ENCODE measurements at places on chromosomes 4 and X.

DNA sequence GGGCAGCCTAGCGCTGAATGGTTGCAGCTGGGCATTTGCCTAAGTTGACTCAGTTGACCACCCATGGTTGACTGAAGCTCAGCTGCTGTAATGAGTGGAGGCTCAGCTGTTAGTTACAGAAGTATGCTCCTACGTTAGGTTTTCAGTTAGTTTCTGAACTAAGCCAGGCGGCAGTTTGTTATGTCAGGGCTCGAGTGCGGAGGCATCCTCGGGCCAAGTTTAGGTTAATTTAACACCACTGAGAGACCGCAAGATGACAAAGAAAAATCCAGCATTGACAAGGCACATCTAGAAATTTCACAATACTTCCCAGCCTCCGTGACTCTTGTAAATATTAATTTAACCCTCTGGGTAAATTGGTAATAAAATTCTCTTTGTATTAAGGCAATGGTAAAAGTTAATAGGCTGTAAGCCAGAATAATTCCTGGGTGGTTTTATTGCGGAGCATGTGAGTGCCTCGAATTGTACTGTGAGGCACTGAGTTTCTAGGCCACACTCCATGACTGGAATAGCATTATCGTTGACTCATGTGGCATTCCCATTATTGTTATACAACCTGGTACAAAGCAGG is 33.1 kb upstream of the CDKN2AIP start:
- DNase-seq = no peak

GRCh38 chr4:32043248-32043633 is 1323.1 kb downstream of the PCDH7 start:
- DNase-seq = no peak

DNA sequence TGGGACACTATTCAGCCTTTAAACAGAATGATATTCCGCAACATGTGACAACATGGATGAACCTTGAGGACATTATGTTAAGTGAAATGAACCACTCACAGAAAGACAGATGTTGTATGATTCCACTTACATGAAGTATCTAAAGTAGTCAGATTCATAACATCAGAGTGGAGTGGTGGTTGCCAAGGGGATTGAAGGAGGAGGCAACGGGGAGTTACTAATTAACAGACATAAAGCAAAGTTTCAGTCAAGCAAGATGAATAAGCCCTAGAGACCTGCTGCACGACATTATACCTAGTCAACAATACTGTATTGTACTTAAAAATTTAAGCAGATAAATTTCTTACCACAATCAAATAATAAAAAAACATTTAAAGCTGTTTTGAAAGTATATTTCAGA is 105.0 kb upstream of the NR0B1 start:
- no peak for DNase-seq

DNA sequence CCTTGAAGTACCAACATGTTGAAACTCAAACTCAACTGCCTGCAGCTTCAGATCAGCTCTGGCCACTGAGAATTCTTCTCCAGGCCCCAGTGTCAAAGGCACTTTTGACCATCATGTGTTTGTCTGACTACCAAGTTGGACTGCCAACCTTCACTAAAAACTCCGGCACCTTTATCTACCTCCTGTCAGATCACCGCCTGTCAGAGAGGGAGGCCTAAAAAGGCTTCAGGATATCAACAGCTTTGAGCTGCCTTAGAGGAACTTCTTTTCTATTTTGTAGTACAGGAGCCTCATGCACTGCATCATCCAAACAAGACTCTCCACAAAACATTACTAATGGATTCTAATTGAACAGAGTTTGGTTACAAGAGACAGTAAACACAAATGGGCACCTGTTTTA is 2.8 kb downstream of the ACSL1 start:
- DNase-seq = no peak

DNA sequence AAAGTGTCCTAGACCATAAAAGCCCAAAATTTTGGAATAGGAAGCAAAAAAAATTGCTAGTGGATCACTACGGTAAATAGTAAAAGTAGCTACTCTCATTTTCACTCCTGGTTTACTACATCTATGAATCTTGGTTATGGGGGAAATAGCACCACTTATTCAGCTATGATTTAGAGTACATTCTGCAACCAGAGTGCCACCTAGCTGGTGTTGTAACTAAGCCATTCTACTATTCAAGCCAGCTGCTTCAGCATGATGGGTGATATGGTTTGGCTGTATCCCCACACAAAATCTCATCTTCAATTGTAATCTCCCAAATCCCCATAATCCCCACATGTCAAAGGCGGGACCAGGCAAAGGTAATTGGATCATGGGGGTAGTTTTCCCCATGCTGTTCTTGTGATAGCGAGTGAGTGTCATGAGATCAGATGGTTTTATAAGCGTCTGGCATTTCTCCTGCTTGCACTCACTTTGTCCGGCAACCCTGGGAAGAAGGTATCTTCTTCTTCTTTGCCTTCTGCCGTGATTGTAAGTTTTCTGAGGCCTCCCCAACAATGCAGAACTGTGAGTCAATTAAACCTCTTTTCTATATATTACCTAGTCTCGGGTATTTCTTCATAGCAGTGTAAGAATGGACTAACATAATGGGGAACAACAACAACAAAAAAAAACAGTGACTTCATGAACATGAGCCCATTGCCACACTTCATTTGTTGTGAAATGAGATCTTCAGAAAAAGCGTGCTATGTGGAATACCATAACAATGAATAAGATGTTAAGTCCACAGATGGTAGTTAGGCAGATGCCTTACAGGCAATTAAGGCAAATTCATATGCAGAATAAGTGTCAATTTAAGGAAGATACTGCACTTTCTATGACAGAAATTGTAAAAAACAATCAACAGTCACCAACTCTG is 280.1 kb downstream of the PABPC4L start:
- peak; percentile 2 for DNase-seq

- DNase-seq = peak; percentile 90
These were observed 11.4 kb upstream of the SLAIN2 start for GRCh38 chr4:48329976-48330375.

DNA sequence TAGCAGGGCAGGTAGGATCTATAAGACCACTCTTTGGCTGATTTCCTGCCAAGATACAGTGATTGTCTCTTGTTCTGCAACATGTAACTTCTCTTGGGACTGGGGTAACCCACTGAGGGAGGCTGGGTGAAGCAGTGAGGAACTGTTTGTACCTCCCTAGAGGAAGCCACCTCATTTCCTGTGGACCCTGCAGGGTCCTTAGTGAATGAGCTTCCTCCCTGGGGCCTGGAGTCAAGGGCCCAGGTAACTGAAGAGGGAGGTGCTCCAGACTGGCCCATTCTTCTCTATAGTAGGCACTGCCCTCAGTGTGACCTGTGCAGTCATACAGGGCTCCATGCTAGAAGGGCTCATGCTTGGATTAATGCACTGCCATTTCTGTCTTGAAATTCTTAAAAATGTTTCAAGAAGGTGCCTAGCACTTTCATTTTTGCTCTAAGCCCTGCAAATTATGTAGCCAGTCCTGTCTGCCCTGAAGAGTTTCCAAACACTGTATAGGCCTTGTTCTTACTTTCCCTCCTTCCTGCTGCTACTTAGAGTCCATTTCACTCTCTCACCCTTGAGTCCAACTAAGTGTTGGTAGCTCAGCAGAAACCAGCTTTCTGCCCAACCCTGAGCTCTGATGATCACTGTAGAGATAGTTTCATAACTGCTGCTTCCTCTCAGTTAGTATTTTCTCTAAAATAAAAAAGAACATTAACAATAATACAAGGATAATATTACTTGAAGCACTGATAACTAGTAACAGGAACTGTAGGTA is 8.5 kb upstream of the GRIA3 start:
- DNase-seq = no peak

DNA sequence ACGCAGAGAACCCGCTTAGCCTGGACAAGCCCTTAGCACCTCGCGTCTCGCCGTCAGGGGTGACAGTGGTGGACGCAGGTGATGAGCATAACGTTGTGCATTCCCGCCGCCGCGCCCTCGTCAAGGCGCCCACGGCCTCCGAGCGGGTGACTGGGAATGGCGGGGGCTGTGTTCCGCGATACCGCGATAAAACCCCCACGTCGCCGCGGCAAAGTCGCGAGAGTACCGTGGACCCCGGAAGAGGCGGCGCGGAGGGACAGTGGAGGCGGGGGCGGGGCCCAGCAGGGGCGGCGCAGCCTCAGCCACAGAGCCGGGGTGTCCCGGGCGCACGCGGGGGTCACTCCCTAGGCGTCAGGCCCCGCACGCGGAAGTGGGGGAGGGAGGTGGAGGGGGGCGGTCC is 53.8 kb downstream of the ZFYVE28 start:
- DNase-seq = peak; percentile 60

DNA sequence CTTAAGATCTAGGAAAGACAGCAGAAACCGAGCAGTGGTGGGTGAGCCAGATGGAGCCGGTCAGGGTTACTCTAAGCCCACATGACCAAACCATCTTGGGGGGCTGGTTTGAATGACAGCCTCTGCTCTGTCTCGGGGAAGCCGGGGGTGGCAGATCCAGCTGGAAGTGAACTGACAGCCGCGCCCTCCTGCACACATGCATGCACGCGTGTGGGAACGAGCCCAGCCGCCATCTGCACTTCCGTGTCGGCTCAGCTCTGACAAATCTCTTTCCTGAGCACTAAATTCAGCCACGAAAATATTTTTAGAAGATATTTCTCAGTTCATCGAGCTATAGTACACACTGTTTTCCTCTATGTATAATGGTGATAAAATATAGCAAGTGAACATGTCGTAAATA is 115.5 kb downstream of the DCTD start:
- no peak for DNase-seq

- DNase-seq = no peak
These were observed 61.5 kb downstream of the CASP3 start for GRCh38 chr4:184587701-184588100.

DNA sequence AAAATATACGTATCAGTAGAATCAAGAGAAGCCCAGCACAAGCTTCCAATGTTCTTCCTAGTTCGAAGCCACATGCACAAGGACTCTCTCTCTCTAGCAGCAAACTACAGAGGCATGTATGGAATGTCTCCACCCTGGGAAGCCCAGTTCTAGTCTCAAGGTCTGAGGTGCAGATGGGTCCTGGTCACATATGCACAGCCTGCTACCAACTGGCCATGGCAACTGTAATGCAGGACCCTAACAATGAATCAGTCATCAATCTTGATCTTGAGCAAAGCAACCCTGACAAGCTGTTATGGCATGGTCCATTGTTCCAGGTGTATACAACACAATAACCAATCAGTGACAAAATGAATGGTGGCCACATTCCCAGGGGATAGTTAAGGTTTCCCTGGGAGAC is 55.8 kb downstream of the MBNL3 start:
- DNase-seq = no peak

DNA sequence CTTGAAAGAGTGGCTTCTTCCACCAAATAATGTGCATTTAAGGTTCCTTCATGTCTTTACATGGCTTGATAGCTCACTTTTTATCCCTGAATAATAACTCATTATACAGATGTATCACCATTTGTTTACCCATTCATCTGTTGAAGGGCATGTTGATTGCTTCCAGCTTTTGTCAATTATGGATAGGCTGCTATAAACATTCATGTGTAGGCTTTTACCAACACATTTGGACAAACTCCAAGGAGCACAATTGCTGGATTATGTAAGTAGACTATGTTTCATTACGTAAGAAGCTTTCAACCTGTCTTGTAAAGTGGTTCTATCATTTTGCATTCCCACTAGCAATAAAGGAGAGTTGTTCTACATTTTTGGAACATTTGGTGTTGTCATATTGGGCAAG is 2637.0 kb downstream of the PCDH7 start:
- no peak for DNase-seq

GRCh38 chrX:118502161-118502789 is 6.7 kb downstream of the DOCK11 start:
- no peak for DNase-seq

GRCh38 chrX:73561801-73562200 is 1.2 kb upstream of the CHIC1 start:
- no peak for DNase-seq
